ENCODE measurements at places on chromosomes 1 and 21.

GRCh38 chr1:84480650-84481049, 1.6 kb downstream of the RPF1 start:
- no peak for DNase-seq

DNA sequence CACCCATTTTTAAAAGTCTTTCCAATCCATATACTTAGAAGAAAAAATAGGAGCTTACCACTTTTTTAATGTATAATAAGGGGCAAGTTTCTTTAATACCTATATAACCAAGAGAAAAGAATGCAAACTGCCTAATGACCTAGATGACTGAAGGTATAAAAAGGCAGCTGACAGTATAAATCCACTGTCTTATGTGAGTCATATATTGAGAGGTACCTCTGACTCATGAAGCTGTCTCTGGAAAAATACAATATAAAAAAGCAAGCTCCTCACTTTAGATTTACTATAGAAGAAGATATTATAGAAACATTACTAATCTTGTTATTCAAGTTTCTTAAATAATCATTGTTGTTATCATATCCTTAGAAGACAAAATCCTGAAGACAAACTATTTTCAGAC, 144.2 kb downstream of the VAV3 start:
- DNase-seq = no peak

GRCh38 chr1:66925558-66925910, 744 bp downstream of the MIER1 start:
- no peak for DNase-seq

DNA sequence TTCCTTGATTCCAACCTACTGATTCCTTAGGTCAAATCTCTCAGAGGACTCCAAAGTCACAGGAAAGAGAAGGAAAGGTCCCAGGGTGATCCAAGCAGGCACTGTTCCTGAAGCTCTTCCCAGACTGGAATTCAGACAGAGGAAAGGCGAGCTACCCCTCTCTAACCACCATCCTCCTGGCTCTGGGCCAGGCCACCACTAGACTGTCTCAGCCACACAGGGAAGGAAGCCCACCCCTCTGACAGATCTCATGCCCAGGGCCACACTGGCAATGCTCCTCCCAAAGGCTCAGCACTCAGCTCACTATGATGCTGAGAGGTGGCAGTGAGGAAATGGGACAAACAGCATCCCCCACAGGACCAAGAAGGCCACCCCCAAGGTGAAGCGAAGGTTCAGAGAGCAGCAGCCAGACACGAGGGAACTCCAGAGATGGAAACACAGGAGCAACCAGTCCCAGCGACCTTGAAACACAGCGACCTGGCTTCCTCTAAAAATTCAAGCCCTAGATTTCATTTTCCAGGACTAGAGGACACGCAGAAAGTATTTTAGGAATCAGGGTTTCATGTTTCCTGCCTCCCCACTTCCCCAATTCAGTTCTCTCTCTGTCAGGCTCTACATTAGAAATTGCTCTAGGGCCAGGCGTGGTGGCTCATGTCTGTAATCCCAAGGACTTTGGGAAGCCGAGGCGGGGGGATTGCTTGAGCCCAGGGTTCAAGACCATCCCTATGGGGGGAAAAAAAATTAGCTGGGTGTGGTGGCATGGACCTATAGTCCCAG, 18.8 kb downstream of the PIK3C2B start:
- DNase-seq = no peak

- no peak for DNase-seq
Measured at GRCh38 chr21:15797577-15798363, 68.0 kb downstream of the USP25 start.

DNA sequence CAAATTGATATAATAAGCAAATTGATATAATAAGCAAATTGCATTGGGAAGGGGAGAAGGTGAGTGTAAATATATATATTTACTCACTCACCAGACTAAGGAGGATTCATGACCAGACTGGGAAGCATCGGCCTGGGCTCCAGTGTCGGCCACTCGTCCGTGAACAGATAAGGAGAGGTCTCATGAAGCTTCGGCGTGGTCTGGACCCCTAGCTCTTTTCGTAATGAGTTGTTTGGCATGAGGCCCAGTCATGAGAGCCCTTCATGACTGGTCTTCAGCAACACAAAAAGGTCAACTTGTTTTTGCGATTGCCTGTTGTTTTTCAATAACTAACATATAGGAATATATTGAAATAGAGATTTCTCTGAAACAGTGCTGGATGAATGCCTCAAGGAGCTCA, 222.9 kb upstream of the KCNK2 start:
- no peak for DNase-seq

DNA sequence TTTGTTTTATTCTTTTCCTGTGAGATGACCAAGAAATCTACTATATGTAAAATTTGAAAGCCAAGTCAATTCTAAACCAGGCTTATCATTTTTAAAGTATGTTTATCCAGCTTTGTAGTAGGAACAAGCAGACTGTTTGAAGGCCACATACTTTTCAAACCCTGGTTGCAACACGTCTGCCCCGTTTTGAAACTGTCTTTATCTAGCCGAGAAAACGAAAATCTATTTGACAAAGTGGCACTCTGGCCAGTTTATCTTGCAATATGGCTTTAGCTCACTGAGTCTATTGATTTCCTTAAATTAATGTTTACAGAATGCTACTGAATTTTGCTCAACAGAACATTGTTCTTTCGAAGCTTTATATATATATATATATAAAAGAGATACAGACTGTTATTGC, 39.7 kb downstream of the PROX1 start:
- no peak for DNase-seq

GRCh38 chr1:205599669-205600042, 32.2 kb downstream of the ELK4 start:
- DNase-seq = no peak
